GM10248 (cell line): ENCODE measurements at places on chromosomes 16 and 17.
A peak's percentile ranks its signal among the peaks of the same experiment; 100 is the strongest.

- DNase-seq = no peak
Observed at GRCh38 chr16:23369416-23369815, 67.3 kb downstream of the SCNN1B start.

- no peak for DNase-seq
Observed at GRCh38 chr17:12107905-12108304, 87.2 kb downstream of the MAP2K4 start.

GRCh38 chr17:9268546-9268945 lies 247.2 kb downstream of the NTN1 start:
- no peak for DNase-seq

DNA sequence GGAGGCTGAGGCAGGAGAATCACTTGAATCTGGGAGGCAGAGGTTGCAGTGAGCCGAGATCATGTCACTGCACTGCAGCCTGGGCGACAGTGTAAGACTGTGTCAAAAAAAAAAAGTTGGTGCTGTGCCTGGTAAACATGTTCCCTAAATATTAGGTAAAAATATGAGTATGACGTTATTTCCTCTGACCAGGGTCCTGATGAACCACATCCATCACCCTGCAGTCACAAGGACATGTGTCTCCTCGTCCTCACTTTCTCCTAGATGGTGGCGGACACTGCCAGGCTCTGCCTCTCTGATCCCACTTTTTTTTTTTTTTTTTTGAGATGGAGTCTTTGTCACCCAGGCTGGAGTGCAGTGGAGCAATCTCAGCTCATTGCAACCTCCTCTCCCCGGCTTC lies 28.7 kb downstream of the LGALS9 start:
- no peak for DNase-seq

- DNase-seq = no peak
Observed at GRCh38 chr17:48100591-48101011, 677 bp downstream of the CBX1 start.

DNA sequence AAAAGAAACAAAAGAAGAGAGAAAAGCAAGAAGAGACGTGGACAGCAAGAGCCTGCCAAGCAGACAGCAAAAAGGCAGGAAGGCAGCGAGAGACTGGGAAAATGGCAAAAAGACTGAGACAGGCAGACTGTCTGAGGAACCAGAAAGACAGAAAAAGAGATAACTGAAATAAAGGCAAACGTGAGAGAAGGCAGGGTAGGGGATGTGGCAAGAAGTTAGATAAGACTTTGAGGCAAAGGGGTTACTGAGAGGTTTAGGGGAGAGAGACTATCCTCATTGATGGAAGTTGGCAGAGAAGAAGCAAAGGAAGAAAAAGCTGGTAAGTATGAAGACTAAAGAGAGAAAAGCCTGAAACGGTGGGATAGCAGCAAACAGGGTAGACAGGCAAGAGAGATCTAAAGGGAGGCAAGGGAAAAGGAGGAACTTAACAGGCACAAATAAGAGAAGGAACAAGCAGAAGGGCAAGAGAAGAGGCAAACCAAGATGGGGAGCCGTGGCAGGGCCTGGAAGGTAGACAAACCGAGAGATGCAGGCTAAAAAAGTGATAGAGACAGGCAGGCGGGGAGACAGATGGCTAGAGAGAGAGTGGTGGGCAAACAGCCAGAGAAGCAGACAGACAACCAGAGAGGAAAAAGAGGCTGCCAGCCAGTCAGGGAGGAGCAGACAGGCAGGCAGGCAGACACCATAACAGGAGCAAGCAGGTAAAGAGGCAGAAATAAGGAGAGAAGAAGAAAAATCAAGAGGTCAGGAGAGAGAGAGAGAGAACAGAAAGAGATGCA lies 7.1 kb upstream of the CHD3 start:
- DNase-seq = no peak

- DNase-seq = no peak
Observed at GRCh38 chr17:48456589-48456988, 26.6 kb upstream of the SKAP1 start.

DNA sequence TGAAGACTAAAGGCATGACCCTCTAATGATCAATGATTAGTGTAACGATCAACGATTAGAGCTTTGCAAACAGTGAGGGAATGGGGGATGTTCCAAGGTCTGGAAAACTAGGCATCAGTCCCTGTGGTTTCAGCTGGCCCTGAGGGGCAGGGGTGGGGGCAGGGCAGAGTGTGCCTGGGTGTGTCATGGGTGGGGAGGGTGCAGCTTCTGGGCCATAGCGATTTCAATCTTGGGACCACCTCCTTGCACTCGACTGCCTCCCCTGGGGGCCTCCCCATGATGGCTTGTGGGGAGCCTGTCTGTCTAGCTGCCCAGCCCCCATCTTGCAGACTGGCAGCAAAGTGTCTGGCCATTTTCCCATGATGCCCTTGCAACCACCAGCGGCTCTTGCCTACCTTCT lies 8.4 kb downstream of the TAC4 start:
- no peak for DNase-seq

- DNase-seq = no peak
Observed at GRCh38 chr16:69881141-69881540, 70.0 kb upstream of the CLEC18A start.

DNA sequence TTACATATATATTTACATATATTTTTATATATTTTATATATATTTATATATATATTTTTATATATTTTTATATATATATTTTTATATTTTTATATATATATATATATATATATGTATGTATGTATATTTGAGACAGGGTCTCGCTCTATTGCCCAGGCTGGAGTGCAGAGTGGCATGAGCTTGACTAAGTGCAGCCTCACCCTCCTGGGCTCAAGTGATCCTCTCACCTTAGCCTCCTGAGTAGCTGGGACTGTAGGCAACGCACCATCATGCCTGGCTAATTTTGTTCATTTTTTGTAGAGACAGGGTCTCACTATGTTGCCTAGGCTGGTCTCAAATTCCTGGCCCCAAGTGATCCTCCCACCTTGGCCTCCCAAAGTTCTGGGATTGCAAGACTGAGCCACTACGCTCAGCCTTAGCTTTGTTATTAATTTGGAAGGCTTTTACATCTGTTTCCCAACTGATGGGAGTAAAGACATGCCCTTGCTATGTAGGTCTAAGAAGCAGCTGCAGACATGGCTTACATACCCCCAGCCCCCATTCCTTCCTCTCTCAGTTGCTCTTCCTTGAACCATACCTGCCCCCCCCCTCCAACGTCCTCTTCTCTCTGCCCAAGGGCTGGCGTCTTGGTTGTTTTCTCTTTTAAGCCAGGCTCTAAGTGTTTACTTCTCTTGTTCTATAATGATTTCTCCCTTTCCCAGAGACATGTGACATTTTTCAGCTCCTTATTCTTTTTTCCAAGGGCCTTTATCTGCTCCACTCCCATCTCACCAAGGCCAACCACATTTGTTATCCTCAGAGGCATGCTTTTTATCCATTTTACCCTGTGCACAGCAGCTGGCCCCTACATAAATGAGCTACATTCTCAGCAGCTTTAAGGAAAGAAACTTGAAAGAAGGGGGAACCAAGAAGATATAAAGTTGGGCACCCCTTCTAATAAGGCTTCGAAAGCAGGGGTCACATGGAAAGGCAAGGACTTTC lies 64.2 kb upstream of the ATF7IP2 start:
- no peak for DNase-seq

DNA sequence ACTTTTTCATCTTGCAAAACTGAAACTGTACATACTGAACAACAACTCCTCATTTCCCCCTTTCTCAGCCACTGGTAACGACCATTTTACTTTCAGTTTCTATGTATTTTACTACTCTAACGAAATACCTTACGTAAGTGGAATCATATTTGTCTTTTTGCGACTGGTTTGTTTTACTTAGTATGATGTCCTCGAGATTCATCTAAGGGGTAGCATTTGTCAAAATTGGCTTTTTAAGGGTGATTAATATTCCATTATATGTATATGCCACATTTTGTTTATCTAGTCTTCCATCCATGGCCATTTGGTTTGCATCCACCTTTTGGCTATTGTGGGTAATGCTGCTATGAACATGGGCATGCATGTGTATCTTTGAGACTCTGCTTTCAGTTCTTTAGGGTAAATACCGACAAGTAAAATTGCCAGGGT lies 10.4 kb downstream of the KPNB1 start:
- peak; percentile 26 for DNase-seq

- no peak for DNase-seq
Observed at GRCh38 chr17:206941-207560, 25.6 kb upstream of the DOC2B start.

- peak; percentile 88 for DNase-seq
Observed at GRCh38 chr16:87853411-87854052, 15.8 kb downstream of the SLC7A5 start.

- DNase-seq = no peak
Observed at GRCh38 chr17:68595496-68595895, 5.7 kb downstream of the FAM20A start.

DNA sequence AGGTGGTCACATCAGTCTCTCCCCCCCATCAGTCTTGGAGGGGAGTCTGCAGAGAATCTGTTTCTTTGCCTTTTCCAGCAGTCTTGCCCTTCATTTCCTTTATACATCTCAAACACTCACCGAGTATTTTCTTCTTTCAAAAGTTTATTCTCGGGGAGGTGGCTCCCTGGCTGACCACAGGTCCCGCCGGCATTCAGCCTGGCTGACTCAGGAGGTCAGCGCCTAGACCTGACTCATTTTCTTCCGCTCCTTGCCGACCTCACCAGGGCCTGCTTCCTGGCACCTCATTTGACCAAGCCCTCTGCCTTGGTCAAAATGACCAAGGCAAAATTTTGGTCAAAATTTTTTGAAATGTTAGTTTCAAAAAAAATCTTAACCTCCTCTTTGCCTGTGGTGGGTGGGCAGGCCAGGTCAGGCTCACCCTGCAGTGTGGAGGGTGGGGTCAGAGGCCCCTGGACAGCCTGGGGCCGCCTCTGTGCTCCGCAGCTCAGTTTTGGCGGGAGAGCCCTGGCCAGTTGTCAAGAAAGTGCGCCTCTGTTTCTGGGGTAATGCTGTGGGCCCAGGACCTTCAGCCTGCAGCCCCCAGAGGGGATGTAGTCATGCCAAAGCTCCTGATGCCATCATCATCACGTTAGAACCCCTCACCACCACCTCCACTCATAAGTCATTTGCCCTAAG lies 165.6 kb downstream of the SPECC1 start:
- DNase-seq = no peak

GRCh38 chr17:81160306-81160705 lies 5.0 kb upstream of the PVALEF start:
- no peak for DNase-seq

GRCh38 chr17:9862949-9863348 lies 37.2 kb downstream of the GLP2R start:
- DNase-seq = no peak

- DNase-seq = no peak
Observed at GRCh38 chr16:56357765-56358322, 67.5 kb downstream of the AMFR start.

- DNase-seq = no peak
Observed at GRCh38 chr16:64144617-64145016, 977.2 kb downstream of the CDH11 start.

- no peak for DNase-seq
Observed at GRCh38 chr17:35900708-35901480, 20.7 kb upstream of the CCL5 start.

GRCh38 chr16:24671455-24671954 lies 57.9 kb upstream of the TNRC6A start:
- no peak for DNase-seq

GRCh38 chr17:13775450-13775849 lies 173.7 kb upstream of the HS3ST3A1 start:
- DNase-seq = no peak

GRCh38 chr16:47019568-47019967 lies 46.1 kb upstream of the DNAJA2 start:
- no peak for DNase-seq

DNA sequence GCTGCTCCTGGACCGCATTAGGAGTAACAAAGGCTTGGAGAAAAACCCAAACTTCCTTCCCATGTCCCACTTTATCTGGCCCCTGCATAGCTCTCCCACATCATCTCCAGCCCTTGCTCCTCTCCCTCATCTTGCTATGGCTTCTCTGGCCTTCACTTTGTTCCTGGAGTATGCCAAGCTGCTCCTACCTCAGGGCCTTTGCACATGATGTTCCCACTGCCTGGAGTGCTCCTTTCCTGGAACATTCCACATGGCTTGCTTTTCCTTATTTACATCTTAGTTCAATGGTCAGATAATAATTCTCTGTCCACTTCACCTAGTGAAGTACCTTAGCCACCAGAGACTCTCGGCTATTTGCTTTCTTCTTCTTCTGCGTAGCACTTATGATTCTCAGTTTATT lies 4.3 kb upstream of the KSR1 start:
- DNase-seq = no peak

DNA sequence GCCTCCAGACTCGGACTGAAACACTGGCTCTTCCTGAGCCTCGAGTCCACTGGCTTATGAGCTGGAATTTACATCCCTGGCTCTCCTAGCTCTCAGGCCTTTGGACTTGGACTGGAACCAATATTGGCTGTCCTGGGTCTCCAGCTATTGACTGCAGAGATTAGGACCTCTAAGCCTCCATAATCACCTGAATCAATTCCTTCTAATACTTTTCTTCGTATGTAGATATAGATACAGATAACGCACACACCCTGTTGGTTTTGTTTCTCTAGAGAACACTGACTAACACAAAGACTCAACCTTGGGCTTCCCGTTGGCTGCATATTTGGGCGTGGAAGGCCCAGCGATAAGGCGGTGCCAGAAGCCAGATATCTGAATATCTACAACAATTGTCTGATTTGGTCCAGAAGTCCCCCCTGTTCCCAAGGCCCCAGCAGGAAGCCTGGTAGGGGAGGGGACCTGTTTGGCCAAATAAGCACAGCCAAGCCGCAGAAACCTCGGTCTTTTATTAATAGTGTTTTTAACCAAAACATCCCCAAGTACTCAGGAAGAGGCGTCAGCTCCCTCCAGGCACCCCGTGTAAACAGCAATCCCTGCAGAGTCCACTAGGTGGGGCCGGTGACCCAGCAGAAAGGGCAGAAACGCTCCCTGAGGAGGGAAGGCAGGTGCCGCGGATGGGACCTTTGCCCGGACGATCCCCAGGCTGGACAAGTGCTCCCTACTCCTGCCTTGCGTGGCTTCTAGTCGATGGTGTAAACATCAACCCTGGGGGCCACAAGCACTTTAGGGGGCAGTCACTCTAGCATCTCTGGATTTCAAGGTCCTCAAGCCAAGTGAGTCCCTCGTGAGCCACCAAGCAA lies 57.0 kb downstream of the ABR start:
- DNase-seq = peak; percentile 90

DNA sequence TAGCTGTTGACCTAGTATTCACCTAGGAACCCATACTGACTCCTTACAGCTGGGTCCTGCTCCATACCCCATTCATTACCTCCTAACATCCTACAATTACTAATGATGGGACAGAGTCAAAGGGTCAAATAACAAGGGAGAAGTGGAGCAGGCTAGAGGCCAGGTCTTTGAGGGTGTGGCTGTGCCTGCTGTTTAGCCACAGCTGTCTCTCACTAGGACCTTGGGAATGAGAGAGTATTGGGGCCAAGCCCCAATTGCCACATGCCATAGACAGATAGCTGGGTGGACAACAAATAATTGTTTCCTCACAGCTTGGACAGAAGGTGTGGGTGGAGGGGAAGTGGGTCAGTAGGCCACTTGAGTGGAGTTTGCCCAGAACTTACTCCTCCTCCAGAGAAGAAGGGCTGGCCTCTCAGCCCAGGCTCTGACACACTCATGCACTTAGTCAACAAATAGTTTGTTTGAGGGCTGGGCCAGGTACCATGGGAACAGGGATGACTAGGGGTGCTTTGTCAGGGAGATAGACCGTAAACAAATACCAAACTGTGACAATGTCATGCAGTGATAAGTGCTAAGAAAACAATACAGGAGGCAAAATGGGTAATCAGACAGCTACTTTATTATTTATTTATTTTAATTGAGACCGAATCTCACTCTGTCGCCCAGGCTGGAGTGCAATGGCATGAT lies 10.2 kb upstream of the CENPT start:
- DNase-seq = no peak

- no peak for DNase-seq
Observed at GRCh38 chr17:7806587-7806986, 27.4 kb upstream of the KDM6B start.

- no peak for DNase-seq
Observed at GRCh38 chr17:48426019-48426665, 3.9 kb downstream of the SKAP1 start.
